ENCODE measurements at places on chromosomes 13 and 19.

GRCh38 chr13:88459331-88459730, 788.2 kb downstream of the SLITRK5 start:
- DNase-seq, result no peak

- no peak for DNase-seq
These were observed 527.5 kb upstream of the NBEA start for GRCh38 chr13:34414616-34415015.

GRCh38 chr19:17686023-17686521, 2.1 kb downstream of the UNC13A start:
- peak; percentile 20 for DNase-seq

- DNase-seq, result no peak
These were observed 34.7 kb upstream of the LRRC4B start for GRCh38 chr19:50602935-50603334.

DNA sequence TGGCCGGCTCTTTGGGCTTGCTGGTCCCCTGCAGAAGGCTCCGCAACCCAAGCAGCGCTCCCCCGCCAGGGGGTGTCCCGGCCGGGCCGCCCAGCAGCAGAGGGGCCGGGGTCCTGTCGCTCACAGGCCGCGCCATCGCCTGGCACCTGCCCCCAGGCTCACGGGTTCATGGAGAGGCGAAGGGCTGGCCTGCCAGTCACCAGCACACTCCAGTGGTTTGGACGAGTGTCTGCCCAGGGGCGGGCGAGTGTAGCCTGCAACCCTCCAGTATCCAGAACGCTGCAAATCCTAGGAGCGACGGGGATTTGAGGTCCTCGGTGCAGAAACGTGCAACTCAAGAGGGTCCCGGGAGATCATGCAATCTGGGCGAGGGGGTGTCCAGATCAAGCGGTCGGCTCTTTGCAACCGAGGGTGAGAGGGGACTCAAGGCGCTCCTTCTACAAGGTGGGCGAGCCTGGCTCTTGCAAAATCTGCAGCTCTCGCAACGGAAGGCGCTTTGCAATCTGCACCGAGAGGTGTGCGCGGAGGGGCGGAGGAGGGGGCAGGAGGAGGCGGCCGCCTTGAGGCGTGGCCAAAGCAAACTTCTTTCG, at the start of gene DBP:
Gene DBP, minus strand, starts transcription at position 521 of the 590 bp plus-strand sequence. Its CDS starts 385 bp downstream, at position 136.
- DNase-seq, result no peak

DNA sequence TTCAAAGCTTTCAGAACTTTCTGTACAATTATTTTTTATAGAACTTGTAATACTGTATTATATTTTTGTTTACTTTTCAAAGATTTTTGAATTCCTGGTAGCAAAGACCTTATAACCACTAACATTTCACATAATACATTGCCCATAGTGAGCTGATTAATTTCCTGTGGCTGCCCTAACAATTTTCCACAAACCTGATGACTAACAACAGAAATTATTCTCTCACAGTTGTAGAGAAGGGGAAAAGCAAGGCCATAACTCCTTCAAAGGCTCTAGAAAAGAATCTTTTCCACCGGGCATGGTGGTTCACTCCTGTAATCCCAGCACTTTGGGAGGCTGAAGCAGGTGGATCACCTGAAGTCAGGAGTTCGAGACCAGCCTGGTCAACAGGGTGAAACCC, 19.1 kb downstream of the KLF12 start:
- DNase-seq, result peak; percentile 66

GRCh38 chr19:28730791-28731512, 482.0 kb downstream of the UQCRFS1 start:
- DNase-seq, result no peak

GRCh38 chr13:106003651-106004050, 531.8 kb downstream of the EFNB2 start:
- no peak for DNase-seq

DNA sequence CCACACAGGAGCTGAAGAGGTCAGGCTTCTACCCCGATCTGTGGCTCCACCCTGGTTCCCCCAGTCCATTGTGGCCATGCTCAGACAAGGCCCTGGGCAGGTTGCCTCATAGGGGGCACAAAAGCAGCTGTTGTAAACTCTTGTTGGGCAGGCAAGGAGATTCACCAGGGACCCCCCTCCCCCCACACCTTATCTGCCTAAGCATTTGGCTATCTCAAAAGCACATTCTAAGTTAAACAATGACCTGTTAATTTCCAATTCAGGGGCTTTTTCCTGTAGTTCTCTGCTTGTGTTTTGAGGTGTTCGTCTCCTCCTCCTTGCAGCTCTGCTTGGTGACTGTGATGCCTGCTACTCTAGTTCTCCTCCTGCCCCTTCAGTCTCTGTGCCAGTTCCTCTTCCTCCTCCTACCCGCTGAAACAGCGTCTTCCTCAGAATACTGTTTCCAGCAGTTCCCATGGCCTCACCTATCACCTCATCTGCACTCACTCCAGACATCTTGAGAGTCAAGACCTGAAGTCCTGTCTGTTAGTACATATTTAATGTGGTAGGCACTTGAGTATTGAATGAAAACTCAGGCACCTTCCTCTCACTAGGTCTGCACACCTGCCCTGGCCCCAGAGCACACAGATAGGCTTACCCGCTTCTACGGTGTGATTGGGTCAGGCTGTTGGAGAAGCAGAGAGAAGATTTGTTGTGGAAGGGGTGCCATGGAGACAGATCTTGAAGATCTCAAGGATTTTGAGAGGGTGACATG, 31.7 kb downstream of the SPATA13 start:
- no peak for DNase-seq

DNA sequence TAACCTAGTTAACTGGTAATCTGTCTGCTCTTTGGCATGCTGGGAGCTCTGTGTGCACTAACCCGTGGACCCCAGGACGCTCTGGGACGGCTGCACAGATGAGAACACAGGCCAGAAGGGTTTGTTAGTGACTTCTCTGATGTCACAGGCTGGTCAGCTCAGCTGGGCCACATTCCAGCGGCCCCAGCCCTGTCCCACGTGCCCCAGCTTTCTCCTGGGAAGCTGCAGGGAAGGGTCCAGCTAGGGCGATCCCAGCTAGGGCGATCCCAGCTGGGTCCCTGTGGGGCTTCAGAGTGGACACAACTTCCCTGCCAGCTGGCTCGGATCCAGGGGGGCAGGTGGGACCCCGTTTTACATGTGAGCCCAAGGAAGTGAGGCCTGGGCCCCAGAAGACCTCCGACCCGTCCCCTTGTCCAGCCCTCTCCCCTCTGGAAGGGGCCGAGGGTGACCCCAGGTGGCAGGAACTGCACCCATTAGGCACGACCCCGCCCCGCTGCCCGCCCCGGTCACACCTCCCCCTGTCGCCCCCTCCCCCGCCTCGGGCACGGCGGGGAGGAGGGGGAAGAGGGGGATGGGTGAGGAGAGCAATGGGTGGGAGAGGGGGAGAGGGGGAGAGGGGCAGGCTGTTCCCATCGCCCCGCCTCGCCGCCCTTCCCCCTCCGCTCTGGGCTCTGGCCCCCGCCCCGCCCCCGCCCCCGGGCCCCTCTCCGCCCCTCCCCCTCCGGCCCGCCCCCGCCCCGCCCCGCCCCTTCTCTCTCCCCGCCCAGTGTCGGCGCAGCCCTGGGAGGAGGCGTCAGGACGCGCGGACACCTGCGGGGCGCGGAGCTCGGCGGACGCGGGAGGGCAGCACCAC, 75.2 kb upstream of the MCF2L start:
- DNase-seq, result peak; percentile 25

DNA sequence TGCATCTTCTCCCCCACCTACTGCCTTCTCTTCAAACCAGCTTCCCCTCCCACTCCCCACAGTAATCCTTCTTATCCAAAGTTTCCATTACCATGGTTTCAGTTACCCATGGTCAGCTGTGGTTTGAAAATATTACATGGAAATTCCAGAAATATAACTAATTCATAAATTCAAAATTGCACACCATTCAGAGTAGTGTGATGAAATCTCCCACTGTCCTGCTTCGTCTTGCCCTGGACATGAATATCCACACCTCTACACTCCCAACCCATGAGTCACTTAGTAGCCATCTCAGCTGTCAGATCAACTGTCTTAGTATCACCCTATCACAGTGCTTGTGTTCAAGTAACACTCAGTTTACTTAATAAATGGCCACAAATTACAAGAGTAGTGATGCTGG, 3.8 kb upstream of the KCTD12 start:
- peak; percentile 33 for DNase-seq

- no peak for DNase-seq
These were observed 5.3 kb downstream of the VWA8 start for GRCh38 chr13:41955605-41956004.

GRCh38 chr13:105441051-105441750, 1094.3 kb downstream of the EFNB2 start:
- peak; percentile 24 for DNase-seq

Data from fibroblast of pulmonary artery (primary cell).